Peyer's patch (tissue), 4 donors: ENCODE measurements at places on chromosomes 11 and 22.

GRCh38 chr11:132101881-132102280 lies 731.5 kb downstream of the NTM start:
- no peaks in the 10 kb centered on the region for H3K36me3 ChIP-seq
- no peaks in the 10 kb centered on the region for H3K4me1 ChIP-seq
- no peak overlapping the region for H3K4me3 ChIP-seq

DNA sequence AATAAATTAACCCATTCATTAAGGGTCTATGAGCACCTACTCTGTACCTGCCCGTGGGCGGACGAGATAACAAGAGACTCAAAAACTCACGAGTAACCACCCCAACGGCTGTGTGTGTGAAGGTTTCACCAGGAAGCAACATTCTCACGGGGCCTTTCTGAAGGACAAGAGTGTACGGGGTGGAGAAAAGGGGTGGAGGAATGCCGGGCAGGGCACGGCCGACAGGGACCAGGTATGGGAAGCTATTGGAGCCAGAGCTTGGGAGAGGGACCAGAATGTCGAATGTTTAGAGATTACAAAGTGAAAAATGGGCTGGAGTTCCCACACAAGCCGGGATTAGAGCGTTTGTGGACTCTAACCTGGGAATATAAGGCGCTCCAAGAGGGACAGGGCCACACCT lies 1.6 kb downstream of the KMT5B start:
- H3K36me3 ChIP-seq = no peaks in the 10 kb centered on the region
- DNase-seq = peak; percentile 21
- peak overlapping the region; percentile 96 for H3K4me3 ChIP-seq
- H3K27ac ChIP-seq = peak overlapping the region; percentile 99

DNA sequence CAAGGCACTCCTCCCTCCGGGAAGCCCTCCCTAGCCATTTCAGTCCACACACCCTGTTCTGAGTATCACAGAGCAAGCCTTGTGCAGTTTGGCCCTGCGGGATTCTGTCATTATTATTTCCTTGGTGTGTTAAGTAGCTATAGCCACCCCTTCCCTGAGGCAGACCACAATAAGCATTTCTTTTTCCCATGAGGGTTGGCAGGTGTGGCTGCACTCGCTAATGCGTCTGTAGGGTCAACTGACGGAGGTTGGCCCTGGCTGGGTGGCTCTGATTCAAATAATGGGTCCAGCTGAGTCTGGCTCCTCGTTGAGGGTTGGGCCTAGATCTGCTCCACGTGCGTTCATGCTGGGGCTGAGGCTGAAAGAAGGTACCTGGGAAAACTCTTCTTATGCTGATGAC lies 5.1 kb downstream of the F2 start:
- H3K27me3 ChIP-seq = no peaks in the 10 kb centered on the region
- H3K4me1 ChIP-seq = no peaks in the 10 kb centered on the region
- H3K4me3 ChIP-seq = no peak overlapping the region

DNA sequence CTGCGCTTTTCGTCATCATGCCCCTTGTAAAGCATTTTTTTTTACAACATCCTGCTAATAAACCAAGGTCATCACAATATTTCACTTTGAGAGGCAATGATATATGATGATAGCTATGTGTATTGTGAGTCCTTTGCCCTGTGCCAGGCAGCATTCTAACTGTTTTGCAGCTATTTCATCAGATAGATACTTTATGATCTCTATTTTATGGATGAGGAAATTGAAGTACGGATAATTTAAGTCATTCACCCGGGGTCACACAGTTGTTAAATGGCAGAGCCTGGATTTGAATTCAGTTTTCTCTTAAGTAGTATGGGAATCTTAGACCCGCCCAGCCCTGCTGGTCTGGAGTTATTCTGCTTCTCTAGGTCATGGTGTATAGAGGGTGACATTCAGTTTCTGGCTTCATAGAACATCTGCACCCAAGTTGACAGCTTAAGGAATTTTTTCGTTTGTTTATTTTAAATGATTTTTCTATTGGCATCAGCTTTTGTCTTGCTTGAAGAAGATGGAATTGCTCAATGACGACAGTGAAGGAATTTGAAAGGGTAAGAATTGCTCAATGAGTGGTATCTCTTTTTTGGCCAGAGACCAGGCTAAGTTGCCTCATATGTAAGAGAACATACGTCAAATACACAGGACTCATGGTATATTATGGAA lies 926 bp downstream of the PRR5L start:
- H3K4me3 ChIP-seq = no peak overlapping the region
- no peak overlapping the region for H3K27ac ChIP-seq
- DNase-seq = no peak
- no peaks in the 10 kb centered on the region for H3K27me3 ChIP-seq

DNA sequence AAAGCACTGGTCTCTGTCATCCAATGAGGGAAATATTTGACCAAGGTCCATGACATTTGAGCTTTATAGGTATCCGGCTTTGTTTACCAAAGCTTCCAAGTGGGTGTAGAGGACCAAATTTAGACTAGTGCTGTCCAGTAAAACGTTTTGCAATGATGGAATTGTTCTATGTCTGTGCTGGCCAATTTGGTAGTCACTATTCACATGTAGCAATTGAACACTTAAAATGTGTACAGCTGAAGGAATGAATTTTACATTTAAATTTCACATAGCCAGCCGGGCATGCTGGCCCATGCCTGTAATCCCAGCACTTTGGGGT lies 118.0 kb downstream of the PKNOX2 start:
- H3K27ac ChIP-seq = no peak overlapping the region
- H3K4me1 ChIP-seq = no peaks in the 10 kb centered on the region
- DNase-seq = no peak
- H3K27me3 ChIP-seq = no peaks in the 10 kb centered on the region

DNA sequence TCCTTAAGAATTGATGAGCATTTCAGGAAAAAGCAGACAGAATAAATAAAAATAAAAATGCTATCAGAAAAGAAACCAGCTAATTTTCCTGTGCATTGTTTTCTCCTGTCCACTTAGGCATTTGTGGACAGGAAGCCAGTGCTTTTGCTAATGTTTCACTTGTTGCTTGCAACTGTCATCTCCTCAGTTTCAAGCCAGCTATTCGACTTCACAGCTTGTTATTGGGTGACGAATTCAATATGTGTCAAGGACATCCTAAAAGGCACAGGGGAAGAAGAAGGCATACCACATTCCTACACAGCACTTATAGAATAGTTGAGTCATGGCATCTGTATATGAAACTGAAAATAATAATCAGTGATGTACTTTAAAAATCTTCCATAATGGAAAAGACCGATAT lies 530.6 kb upstream of the KIRREL3 start:
- H3K27ac ChIP-seq = no peak overlapping the region
- DNase-seq = no peak
- H3K4me3 ChIP-seq = no peak overlapping the region
- H3K36me3 ChIP-seq = no peaks in the 10 kb centered on the region
- no peaks in the 10 kb centered on the region for H3K27me3 ChIP-seq

DNA sequence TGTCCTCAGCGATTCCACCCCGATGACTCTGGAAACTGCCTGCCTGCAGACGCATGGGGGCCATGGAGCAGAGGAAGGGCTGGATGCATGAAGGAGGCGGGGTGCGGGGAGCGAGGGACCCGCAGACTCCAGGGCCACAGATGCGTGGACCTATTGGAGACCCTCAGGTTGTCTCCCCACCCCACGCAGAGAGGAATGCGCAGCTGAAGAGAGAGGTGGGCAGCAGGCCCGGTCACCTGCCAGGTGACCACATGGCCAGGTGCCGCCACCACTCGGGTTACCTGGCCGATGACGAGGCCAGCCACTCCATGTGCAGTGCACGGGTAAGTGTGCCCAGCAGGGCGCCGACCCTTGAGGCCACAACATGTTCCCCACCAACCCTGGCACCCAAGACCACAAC lies 371 bp downstream of the CCDC116 start:
- no peaks in the 10 kb centered on the region for H3K4me1 ChIP-seq
- no peak for DNase-seq
- no peaks in the 10 kb centered on the region for H3K36me3 ChIP-seq
- H3K27me3 ChIP-seq = no peaks in the 10 kb centered on the region

- no peaks in the 10 kb centered on the region for H3K27me3 ChIP-seq
- H3K4me3 ChIP-seq = no peak overlapping the region
- H3K36me3 ChIP-seq = no peaks in the 10 kb centered on the region
- H3K27ac ChIP-seq = peak overlapping the region; percentile 84
Observed at GRCh38 chr22:37571258-37571991, 8.5 kb downstream of the LGALS2 start.

DNA sequence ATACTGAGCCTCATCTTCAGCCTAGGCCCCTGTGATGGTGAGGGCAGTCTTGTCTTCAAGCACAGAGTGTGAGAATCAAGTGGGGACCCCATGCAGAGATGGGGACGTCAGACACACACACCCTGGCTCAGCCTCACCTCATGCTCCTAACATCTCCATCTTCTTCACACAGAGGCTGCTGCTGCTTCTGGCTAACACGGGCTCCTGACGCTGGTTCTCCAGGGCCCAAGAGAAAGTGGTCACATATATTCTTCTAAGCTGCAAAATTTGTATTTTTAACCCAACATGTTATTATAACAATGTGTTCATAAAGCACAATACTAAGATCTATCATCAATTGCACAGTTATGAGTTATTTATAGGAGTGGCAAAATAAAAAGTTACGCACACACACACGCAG lies 101.2 kb downstream of the VPREB1 start:
- H3K4me1 ChIP-seq = peaks cover 9% of the 10 kb centered on the region
- DNase-seq = no peak
- no peak overlapping the region for H3K27ac ChIP-seq
- no peaks in the 10 kb centered on the region for H3K36me3 ChIP-seq

DNA sequence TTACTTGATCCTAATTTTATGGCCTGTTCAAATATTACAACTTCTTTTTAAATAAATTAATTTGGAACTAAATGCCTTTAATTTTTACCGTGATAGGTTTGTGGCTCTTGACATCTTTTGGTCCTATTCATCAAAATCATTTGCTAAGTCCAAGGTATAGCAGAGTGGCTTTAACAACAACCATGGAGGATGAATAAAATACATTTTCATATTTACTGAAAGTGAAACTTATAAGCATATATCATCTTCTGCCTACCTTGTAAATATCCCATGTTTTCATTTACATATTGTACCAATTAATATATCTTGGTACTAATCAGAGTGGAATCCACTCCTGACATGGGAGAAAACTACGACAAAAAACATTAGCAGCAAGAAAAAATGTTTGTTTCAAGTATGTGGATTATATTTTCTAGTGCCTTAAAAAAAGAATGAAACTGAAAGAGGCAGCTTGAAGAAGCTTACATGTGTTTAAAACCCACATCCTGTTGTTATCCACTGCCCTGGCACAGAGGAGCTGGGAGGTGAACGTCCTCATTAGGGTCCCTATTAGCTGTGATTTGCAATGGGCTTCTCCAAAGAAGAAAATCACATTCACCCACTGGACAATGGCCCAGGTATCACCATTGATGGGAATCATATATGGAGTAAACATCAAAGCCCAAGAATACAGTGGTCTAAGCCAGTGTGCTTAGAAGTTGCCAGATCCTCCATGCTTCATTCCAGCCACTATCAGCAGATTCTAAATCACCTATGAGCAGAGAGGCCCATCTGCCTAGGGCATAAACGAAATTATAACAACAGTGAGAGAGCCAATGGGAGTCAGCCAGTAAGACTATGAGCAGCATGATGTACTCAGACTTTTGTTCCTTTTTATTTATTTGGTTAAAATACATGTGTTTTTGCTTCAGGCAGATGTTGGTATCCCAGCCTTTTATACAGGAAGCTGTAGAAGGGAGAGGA lies 84.7 kb downstream of the MAML2 start:
- no peaks in the 10 kb centered on the region for H3K27me3 ChIP-seq
- no peak overlapping the region for H3K4me3 ChIP-seq
- H3K27ac ChIP-seq = peak overlapping the region; percentile 84
- no peaks in the 10 kb centered on the region for H3K36me3 ChIP-seq

DNA sequence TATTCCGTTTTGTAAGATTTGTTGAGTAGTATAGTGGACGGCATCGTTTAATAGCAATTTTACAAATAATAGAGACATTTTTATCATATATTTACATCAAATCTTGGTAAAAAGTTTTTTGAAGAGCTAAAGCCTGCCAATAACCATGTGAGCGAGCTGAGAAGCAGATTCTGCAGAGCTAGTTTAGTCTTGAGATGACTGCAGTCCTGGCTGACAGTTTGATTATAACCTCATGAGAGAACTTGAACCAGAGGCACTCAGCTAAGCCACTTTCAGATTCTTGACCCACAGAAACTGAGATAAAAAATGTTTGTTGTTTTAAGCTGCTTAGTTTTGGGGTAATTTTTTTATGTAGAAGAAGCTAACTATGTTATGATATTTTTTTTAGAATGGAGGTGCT lies 78.9 kb downstream of the PDE3B start:
- H3K27ac ChIP-seq = no peak overlapping the region
- no peaks in the 10 kb centered on the region for H3K27me3 ChIP-seq
- H3K4me1 ChIP-seq = no peaks in the 10 kb centered on the region

DNA sequence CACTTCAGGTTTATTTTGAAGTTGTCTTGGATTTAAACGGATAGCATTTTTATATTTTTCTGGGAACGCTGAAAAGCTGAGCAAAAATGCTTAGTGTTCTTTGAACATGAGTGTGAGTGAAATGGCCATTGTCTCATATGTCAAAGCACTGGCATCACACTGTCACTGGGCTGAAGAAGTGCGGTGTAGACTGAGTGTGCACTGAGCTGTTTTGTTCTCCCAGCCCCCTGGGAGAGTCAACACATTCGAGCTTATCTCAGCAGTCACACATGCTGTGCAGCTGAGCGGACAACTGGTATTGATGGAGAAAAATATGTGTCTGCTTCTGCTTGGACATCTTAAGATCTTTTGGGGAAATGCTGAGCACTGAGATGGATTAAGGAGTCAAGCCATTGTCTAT lies 90.8 kb downstream of the TECTA start:
- no peak for DNase-seq
- no peak overlapping the region for H3K27ac ChIP-seq
- no peaks in the 10 kb centered on the region for H3K36me3 ChIP-seq

DNA sequence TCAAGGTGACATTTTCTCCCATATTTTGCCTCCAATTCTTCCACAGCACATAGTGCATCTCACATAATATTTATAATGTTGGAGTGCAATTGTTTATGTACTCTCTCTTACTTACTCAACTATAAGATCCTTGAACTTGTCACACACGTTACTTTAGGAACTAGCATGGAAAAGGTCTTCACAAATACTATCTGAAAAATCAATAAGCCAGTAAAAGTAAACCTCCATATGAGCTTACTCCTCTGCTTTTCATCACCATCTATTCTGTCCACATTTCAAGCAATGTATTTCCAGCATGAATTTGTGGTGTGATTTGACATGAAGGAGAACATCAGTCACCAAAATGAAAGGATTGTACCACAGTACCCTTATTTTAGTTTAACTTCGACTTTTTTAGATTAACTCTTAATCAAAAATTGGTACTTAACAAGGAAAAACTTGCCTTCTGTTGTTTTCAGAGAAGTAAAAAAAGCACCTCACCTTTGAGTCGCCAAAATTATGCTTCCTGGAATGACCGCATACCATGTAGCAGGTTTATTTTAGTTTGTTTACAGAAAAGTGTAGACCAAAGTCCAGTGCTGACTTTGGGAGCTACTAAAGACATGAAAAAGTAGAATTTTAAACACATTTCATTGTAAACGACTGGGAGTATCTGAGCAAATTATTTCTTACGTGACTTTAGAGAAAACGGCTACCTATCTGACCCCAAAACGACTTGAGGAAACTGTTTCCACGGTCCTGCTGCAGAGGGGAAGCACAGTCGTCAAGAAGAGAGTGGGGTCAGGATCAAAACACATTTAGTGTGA lies at the start of gene SLC22A9:
Gene SLC22A9, plus strand, starts transcription at position 621 of the 806 bp plus-strand sequence. CDS start 272 bp downstream, outside the sequence.
- no peak for DNase-seq
- H3K4me1 ChIP-seq = no peaks in the 10 kb centered on the region
- no peaks in the 10 kb centered on the region for H3K36me3 ChIP-seq
- no peaks in the 10 kb centered on the region for H3K27me3 ChIP-seq
